ENCODE measurements at places on chromosomes 16 and 17.

- no peak for DNase-seq
These were observed 22.7 kb downstream of the NQO1 start for GRCh38 chr16:69703638-69704037.

- no peak for DNase-seq
These were observed 73.6 kb downstream of the WIPI1 start for GRCh38 chr17:68383443-68384321.

- DNase-seq = no peak
These were observed 4.7 kb upstream of the RPRML start for GRCh38 chr17:46983782-46984181.

GRCh38 chr16:79784007-79784406, 183.5 kb upstream of the MAF start:
- DNase-seq = no peak

- DNase-seq = no peak
These were observed 45.6 kb downstream of the ANKRD11 start for GRCh38 chr16:89444728-89445127.

- no peak for DNase-seq
These were observed 40.0 kb upstream of the CCR7 start for GRCh38 chr17:40605306-40605705.

DNA sequence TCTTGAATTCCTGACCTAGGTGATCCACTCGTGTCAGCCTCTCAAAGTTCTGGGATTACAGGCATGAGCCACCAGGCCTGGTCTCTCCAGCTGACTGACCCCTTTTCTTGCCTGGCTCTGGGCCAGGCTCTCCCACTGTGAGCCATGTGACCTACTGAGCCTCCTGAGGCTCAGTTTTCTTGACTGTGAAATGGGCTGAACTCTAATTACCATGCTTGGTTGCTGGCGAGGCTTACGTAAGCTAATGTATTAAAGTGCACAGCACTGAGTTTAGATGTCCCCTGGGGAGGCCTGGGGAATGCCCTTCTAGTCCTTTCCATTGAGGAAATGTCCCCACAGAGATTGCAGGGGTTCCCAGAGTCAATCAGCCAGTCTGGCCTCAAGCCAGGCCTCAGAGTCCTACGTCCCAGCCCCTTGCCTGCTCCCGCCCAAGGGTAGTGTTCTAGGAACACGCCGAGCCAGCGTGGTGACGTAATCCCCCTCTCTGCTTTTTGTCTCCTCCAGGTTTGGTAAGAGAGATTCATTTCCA, 45.8 kb upstream of the LGALS9 start:
- DNase-seq = no peak

DNA sequence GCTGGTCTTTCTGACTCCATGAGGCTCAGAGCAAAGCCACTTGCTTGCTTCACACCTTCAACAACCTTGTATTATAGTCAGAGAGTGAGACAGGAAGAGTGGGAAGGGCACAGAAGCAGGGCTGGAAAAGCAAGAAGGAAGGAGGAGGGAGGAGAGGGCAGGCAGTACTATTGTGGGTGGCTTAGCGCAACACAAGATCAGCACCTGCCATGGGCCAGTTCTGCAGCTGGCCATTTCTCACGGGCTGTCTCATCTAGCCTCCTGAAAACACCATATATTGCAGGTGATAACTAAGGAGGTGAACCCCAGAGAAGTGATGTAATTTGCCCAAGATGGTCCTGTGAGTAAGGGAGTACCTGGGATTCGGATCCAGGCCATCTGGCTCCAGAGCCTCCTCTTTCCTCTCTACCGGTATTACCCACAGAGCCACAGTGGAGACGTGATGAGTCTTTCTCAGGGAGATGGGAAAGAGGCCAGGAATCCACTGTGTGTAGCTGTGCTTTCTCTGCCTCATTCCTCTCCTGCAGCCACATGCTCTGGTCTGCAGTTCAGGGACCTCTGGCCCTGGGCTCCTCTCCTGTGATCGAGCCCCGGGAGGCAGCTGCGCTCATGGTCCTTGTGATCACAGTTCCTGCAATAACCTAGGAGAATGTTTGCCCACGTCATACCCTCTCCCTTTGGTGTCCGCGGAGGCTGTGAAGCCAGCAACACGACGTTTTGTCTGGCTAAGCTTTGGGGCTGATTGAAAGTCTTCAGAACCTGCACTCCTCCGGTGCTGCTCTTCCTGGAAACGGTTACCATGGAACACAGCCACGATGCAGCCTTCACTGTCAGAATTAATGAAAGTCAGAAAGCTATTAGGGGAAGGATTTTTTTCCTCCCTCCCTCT, 178.1 kb upstream of the CCL2 start:
- DNase-seq = no peak

DNA sequence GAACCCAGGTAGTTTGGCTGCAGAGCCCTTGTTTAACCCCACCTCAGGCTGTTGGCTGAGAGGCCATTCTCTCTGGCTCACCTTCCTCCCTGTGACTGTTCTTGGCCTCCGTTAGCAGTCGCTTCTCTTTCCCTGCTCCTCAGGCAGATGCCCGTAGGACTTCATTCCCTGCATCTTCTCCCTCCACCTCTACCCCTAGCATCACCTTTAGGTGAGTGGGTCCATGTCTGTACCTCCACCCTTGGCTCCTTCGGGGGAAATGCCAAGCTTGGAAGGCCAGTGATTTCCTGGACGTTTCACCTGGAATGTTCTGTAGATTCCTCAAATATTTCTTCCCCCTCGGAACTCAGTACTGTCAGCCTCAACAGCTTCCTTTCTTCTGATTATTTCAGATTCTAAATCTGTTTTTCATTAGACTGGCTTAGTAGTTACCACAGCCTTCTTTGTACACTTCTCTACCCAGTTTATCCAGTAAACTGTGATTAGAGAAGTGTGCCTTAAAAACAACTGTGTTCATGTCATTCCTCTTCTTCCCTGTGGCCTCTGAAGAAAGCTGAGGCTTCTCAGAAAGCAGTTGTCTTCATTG, 227.9 kb downstream of the MSI2 start:
- no peak for DNase-seq

DNA sequence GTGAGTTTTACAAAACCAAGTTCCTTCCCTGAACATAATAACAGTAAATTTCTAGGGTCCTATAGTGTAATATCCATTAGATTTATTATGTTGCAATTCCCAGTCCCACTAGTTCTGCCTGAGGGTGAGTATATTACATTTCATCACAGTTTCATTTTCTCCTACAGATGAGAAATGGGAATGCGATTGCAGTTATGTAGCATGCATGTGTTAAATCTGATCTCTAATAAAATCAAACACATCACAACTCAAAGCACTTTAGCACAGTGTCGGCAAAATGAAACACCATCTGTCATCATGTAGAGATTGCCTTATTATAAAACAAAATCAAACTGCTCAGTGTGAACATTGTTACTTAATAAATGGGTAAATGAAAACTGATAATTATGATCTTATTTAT, 180.5 kb upstream of the TOX3 start:
- DNase-seq = no peak

DNA sequence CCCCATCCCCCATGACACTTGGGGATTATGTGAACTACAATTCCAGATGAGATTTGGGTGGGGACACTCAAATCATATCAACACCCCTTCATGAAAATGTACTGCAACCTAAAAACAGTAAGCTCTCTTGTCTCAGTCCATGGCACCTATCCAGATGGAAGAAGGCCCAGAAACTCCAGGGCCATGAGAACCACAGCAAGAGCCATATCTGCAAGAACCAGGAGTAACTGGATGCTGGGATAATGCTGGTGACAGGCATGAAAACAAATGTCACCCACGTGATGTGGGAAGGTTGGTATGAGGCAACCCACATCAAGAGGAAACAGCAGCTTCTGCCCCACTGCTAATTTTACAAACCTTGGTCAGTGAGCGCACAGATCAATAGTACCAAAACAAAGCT, 400.1 kb upstream of the ERCC4 start:
- DNase-seq = no peak

GRCh38 chr17:72488555-72489271, 367.9 kb downstream of the SOX9 start:
- no peak for DNase-seq

- no peak for DNase-seq
These were observed 22.3 kb downstream of the SEZ6 start for GRCh38 chr17:28983286-28984230.

GRCh38 chr16:2364638-2365210, 24.2 kb upstream of the ABCA3 start:
- no peak for DNase-seq

- no peak for DNase-seq
These were observed 70.3 kb downstream of the MYO1D start for GRCh38 chr17:32806646-32807045.

DNA sequence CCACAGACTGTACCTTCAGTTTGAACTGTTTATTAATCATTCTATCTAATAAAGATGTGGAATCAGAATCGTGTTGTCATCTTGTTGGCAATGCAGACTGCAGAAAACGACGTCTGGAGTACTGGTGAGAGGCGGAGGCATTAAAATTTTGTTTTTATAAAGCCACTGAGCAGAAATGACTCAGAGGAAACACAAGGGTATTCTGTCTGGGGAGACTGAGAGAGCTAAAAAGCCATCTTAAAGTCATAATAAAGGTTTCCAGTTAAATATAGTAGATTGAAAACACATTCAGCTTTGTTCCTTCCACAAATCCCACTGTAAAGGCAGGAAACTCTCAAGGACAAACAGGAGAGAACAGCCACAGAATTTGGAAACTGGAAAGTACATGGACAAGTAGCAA, 74.2 kb downstream of the CPPED1 start:
- DNase-seq = no peak

DNA sequence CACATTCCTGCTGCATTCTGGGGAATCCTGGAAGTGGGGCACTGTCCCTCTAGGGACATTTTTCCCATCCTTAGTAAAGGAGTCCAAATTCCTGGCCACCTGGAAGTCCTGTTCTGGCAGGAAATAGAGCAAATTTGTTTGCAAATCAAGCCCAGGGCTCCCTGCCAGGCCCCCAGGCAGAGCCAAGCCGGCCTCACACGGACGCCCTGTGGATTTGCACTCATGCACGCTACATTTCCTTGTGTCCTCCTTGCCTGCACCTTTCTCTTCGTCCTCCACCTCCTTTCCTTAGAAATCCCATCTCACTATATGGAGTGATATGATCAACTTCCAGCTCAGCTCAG, 7.0 kb upstream of the CALB2 start:
- no peak for DNase-seq

- no peak for DNase-seq
These were observed 92.7 kb downstream of the ABCC1 start for GRCh38 chr16:16042076-16042475.

- no peak for DNase-seq
These were observed 10.1 kb downstream of the ST6GALNAC2 start for GRCh38 chr17:76575570-76575969.

- no peak for DNase-seq
These were observed 46.1 kb downstream of the SF3B3 start for GRCh38 chr16:70569752-70570151.

GRCh38 chr16:56864960-56865359, at the start of gene SLC12A3:
TSS of gene SLC12A3 (plus strand) at chr16:56865207. CDS start at chr16:56865236, 29 bp downstream.
- no peak for DNase-seq

GRCh38 chr16:23934610-23935236, 98.9 kb downstream of the PRKCB start:
- no peak for DNase-seq

- no peak for DNase-seq
These were observed 78.8 kb downstream of the ZFHX3 start for GRCh38 chr16:72969146-72969545.

DNA sequence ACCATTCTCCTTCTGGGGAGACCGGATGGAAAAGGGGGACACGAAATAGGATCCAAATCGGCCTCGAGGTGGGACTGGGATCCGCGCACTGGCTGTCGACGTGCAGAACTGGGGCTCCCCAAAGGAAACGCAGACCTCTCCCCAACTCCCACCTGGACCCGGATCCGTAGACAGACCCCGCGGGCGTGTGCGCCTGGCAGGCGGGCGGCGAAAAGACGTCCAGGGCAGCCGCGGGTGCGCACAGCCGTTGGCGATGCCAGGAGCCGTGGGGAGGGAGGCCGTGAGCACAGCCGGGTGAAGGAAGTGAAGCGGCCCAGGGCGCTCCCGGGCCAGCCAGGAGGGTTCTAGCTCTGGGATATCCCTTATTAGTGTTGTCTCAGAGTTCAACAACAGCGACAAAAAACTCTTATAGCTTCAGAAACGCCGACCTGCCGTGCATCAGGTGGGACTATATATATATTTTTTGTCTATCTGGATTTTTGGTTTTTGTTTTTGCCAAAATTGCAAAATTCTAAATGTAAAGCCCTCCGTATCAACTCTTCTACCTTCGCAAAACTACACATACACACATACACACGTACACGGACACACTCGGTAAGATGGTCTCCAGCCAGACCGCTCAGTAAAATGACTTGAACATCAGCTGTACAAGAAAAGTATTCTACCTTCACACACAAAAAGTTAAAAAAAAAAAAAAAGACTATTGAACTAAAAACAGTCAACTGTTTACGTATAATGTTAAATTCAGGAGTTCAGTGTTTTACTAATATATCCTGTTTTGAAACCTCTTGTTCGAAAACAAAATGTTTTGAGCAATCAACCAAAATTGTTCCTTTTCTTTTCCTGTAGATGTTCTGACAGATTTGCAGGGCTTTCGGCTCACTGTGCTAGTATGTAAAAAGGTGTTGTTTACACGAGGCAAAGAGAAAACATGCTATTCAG, 5.2 kb upstream of the AATF start:
- DNase-seq = no peak

- no peak for DNase-seq
These were observed 22.9 kb downstream of the CLUH start for GRCh38 chr17:2688351-2689342.

GRCh38 chr16:57446531-57447185, 527 bp downstream of the CIAPIN1 start:
- no peak for DNase-seq

GRCh38 chr17:48928876-48929811, 15.5 kb downstream of the SNF8 start:
- no peak for DNase-seq

- DNase-seq = no peak
These were observed 3.4 kb upstream of the ZNF385C start for GRCh38 chr17:42101513-42102292.

DNA sequence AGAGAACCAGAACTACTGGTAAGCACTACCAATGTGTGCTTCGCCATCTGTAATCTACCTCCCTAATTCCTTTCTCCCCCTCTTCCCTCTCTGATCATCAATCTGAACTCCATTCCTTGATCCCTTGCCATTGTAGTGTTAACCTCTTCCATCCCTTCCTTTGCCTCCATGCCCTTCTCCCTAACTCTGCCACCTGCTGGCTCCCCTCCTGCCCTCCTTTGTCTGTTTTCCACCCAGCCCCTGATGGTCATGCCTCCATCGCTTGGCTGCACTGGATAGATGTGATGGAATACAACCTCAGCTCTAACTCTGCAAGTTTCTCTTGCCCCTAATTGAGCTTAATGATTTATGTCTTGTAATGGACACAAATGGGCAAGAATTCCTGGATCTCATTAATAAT, 108.2 kb upstream of the ASIC2 start:
- DNase-seq = no peak
